ENCODE measurements at places on chromosomes 3 and 15.

DNA sequence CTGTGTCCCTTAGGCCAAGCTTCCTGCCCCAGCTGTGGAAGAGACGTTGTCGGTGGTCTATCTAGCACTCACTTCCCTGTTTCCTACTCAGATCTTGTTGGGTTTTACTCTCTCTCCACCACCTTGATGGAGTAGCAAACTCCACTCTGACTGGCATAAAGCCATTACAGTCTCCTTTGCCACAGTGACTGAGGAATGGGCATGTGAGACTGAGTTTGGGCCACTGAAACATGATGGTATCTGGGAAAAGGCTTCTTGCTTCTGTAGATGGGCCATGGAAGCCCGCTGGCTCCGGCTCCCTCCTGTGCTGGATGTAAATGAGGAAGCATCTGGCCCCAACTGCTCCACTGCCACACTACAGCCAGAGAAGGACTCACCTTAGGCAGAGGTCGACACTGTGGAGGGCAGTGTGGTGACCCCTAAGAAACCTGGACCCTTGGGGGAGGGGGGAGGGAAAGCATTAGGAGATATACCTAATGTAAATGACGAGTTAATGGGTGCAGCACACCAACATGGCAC, 9.4 kb upstream of the CAMK1 start:
- DNase-seq: no peak

GRCh38 chr15:83998486-83998885, 237.1 kb upstream of the GOLGA6L4 start:
- no peak for DNase-seq

DNA sequence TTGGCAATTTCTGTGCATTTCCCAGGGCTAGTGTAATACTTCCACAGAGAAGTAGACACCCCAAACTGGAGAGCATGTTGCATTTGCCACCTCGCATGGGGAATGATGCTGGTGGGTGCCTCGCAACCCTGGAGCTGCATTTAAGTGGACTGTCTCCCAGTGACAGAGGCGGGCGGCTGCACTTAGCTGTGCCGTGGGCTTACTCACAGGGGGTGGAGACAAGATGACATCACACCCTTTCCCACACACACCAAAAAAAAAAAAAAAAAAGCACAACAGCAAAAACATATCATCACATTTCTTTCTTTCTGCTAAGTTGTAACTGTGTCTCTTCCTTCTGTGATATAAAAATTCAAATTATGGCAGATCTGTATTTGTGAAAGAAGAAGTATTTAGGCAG, at the start of gene ABI3BP:
Gene ABI3BP, minus strand, starts transcription at position 113 of the 400 bp plus-strand sequence. Its CDS starts 37 bp downstream, at position 76.
- no peak for DNase-seq

DNA sequence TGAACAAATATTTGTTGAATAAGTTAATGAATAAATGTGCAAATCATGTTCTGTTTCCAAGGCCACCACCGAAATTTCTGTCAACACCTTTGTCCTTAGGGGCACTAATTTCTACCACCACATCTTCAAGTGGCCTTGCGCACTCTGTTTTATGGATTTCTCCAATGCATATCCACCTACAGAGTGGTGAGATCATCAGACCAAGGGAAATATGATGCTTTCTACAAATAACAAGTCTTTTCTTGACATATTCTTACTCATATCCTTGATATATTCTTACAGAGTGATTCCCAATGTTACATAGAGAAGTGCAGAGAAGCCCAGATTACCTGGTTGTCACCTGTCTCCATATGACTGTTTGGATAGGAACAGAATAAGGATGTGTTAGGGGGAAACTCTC, 36.1 kb upstream of the TMCO5A start:
- DNase-seq: no peak

DNA sequence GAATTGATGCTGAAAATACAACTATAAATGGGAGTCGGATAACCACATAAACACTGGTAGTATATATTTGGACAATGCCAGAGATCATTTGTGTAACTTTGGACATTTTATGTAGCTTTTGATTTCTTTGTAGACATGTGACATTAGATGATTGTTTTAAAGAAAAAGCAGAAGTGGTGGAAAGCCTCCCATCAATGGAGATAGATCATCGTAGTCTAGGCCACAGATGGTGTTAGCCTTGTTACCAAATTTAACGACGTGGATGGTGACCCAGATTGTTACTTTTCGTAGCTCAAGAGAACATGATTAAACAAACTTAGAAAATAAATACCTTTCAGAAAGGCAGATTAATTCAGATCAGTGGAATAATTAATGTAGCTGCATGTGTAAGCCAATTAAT, 8.8 kb downstream of the CACNA1D start:
- DNase-seq: no peak

GRCh38 chr15:74317820-74318375, 49.5 kb downstream of the CYP11A1 start:
- no peak for DNase-seq

DNA sequence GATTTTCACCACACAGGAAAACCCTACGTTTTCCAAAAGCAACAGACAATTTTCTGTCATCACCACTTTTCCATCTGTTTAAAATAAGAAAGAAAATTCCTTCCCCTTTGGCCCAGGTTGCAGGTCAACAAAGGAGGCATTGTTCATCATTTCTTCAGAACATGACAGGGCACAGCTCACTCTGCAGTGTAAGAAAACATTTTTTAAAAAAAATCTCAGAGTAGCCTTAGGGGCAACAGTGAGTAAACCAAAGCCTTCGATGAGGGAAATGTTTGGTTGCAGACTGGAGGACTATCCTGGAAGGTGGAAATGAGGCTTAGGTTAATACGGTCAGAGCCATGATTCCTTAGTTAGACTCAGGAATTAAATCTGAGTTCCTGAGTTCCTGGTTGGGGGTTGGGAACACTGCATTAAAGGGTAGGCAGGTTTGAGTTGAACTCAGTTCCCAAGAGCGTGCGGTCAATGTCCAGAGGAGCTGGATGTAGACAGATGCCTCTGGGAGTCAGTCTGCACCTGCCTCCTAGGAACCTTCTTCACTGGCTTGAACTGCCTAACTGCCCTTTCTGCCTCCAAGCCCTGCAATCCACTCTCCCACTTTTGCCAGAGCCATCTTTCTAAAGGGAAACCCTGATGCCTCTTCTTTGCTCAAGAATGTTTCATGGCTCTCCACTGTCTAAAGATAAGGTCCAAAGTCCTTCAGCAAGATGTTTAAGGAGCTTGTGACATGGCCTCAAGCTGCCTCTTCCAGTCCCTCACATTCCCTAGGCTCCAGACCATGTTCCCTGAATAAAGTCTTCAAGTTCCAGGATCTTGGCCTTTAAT, 3.3 kb upstream of the HES1 start:
- no peak for DNase-seq

DNA sequence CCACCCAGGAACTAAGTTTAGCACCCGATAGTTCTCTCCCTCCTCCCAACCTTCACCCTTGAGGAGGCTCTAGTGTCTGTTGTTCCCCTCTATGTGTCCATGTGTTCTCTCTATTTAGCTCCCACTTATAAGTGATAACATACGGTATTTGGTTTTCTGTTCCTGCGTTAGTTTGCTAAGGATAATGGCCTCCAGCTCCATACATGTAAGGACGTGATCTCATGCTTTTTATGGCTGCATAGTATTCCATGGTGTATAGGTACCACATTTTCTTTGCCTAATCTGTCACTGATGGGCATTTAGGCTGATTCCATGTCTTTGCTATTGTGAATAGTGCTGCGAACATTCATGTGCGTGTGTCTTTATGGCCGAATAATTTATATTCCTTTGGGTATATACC, 66.9 kb upstream of the TRA2B start:
- no peak for DNase-seq

DNA sequence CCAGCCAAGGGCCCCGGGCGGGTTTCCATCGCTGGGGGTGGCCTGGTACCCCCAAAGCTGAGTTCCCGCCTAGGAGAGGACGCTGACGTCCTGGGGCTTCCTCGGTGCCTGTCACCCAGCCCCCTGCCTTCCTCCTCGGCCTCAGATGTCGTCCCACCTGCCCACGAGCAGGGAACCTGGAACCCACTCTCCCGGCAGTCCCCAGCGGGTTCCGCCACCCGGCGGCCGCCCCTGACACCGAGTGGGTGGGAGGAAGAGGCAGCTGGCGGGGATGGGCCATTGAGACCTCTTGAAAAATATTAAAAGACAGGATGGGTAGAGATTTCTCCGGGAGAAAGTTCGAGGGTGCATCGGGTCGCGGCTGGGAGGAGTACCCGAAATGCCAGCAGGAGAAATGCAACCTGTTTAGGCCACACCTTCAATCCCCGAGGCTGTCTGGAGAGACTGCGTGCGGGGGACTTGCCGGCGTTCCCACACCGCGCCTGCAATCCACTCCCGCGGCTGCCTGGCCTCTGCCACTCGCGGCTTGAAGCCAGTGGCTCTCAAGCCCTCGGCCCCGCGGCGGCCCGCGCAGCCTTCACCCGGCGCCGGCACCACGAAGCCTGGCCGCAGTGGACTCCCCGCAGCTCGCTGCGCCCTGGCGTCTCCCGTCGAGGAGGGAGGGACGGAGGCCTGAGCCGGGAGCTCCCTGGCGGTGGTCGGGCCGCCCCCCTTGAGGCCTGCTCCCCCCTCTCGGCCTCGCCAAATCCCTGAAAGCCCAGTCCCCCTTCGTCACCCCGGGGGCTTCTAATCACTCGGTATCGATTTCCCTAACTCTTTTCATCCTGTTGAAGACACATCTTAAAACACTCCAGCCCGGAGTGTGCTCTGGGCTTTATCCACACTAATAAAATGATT, 8.6 kb upstream of the NR2F2 start:
- DNase-seq: no peak

DNA sequence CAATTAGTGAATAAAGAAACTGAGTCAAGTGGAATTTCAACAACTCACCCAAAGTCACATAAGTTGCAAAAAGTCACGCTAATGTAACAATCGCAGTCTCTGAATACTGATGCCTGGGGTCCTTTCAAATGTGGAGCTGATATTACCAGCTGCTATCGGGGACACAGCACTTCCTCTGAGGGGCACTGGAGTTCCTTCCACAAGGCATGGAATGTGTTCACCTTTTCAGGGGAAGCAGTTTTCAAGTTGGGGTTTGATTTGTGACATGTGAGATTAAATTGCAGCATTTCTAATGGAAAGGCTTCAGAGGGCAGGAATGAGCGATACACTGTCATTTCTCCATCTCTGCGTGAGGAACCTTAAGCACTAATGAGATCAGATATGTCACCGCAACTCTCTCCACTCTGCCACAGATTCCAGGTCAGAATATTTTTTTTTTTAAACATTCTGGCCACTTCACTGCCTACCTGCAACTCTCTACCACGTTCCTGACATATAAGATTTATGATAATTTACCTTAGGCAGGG, 807.2 kb upstream of the CFAP20DC start:
- DNase-seq: no peak

DNA sequence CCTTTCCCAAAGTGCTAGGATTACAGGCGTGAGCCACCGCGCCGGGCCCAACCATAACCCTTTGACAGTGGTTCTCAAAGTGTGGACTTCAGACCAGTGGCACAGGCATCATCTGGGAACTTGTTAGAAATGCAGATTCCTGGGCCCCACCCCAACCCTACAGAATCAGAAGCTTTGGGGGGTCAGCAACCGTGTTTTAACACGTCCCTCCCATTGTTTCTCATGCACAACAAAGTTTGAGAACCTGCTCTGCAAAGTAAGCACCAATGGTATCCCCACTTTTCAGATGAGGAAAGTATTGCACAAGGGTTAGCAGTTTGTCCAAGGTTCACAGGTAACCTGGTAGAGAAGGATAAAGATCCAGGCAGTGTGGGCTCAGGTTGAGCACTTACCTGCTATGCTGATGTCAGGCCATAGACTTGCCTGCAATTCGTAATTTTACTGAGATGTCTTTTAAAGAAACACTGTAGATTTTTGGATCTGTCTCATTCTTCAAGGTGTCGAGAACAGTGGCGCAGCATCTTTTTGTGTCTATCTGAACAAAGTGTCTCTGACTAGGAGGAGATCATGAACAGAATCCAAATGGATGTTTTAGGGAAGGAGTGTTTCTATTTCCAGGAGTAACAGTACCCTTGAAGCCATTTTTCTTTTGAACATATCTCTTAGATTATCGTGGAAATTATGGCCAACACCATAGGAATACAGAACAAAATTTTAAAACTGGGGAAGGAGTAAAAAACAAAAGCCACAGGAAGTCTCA, 2.5 kb downstream of the GXYLT2 start:
- no peak for DNase-seq

- no peak for DNase-seq
Observed at GRCh38 chr3:42134867-42135464, 43.8 kb downstream of the TRAK1 start.

GRCh38 chr3:53768478-53769459, 77.5 kb downstream of the CHDH start:
- DNase-seq: no peak

DNA sequence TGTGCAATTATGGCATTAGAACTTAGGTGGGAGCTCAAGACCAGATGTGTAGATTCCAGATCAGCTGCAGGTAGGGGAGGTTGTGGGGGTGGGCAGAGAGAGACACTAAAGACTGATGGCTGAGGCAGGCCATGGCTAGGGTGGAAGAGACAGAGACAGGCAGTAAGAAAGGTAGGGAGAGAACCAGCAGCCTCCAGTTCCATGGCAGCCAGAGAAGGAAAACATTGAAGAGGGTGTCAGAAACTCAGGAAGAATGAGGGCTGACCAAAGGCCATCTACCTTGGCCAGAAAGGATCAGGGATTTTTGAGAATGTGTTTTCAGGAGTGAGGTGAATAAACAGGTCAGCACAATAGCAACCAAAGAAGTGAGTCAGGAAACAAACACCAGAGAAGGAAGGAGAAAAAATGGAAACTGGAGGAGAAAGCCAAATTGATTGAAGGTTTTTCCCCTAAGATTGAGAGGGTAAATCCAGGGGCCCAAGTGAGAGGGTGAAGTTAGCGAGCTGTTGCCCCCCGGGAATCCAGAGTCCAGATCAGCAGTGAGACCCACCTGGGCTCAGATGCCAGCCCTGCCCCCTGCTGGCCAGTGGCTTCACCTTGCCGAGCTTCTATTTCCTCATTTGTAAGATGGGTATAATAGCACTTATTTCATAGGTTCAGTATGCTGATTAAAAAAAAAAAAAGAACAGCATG, 41.0 kb downstream of the ABHD2 start:
- no peak for DNase-seq

DNA sequence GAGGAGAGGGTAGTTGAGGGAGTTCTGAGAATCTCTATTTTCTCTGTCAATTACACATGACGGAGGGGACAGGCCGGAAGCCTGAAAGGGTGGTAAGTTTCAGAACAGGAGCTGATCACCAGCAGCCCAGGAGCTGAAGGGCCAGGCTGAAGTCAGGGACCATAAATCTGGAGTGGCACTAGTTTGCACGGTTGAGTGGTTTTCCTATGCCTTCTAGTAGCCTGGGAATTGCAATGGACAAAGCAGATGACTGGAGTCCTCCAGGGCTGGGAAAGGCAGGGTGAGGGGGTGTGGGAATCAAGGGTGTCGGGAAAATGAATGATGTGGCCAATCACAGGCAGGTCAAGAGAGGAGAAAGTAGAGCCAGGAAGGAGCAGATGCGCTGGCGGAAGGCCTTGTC, 72.5 kb downstream of the MAGEF1 start:
- DNase-seq: no peak

All from D721Med (cell line).